NCI-H69 (cell line): ENCODE measurements at places on chromosomes 7 and 10.

DNA sequence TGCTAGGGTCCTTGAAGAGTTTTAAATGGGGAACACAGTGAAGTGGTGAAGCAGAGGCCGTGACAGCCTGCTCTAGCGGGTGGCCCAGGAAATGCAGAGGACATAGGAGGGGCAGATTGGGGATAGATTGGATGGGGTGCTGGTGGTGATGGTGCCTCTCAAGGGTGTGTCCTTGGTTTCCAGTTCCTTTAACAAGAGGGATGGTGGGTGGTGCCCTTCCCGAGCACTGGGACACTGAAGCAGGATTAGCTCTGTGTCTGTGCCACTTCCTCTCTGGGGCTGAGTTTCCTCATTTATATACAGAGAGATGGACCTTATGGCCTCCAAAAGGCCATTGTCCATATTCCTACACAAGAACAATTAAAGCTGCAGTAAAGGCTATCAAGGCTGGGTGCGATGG is 285.5 kb downstream of the TCF7L2 start:
- no peak for DNase-seq

DNA sequence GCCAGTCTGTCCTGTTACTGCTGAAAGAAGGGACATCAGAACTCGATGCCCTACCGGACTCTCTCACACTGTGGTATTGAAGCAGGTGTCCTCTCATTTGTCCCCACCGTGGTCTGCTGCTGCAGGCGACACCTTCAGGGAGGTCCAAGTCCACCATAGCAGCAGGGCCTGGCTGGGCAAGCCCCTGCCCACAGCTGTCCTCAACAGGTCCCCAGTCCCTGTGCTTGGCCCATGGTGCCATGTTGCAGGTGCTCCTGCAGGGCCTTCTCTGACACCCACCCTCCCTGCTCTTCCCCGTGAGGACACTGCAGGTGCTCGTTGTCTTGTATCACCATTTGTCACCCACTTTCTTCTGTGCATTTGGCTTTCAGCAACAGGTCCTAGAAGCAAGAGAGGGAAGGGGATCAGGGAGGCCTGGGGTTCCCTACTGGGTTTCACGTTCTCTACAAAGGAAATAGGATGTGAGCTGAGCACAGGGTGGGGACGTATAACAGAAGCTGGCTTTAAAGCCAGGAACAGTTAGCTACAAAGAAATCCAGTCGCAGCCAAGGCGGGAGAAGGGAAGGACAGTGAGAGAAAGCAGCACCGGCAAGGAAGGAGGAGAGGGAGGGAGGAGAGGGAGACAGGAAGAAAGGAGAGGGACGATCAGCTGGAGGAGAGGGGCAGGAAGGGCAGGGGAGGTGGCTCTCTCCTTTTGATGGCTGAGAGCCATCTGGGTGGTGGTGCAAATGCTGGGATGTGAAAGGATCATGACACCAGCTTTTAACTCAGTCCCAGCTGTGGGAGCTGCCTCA is 117.7 kb upstream of the FRMD4A start:
- peak; percentile 43 for DNase-seq

- peak; percentile 53 for DNase-seq
These were observed 745.1 kb upstream of the LRRTM3 start for GRCh38 chr10:66180581-66181318.

- no peak for DNase-seq
These were observed 18.9 kb upstream of the SEMA3D start for GRCh38 chr7:85205754-85206153.

DNA sequence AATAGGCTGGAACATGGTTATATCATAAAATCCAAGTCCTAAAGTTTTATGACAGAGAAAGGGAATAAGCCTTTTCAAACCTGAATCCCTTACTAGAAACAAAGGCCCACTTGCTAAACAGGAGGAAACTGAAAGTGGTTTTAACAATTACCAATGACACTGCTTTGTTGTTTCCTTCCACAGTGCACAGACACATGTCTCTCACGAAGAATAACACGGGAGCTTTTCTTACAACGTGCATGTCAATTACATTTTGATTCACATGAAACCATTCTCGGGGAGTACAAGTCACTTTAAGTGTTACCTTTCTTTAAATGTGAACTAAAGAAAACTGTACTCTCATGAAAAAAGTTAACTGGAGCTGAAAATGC is 1.4 kb downstream of the MRPS33 start:
- DNase-seq: no peak

DNA sequence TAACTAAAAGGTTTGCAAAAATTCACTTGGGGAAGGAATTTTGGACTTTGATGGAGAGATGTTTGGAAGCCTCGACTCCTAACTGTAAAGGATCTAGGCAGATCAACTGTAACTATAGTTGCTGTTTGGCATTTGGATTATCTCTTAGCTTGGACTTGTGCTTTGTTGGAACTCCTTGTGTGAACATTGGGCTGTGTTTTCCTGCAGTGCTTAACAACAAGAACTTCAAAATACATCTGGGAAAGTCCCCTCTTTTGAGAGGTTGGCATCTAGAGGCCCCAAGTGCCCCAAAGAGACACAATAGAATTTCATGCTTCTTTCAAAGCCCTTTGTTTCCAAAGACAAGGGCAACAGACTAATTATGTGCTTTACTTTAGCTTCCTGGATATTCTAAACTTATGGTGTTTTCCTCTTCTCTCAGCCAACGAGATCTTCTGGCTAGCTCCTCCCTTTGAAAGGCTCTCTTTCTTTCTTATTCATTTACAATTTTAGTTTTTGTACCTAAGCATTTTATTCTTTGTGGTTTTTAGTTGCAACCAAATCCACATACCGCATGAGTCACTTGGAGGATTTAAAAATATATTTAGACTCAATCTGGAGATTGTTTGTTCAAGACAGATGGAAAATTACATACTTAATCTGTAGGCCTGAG is 11.6 kb downstream of the ABCA13 start:
- DNase-seq: peak; percentile 51

GRCh38 chr7:110186334-110186733 is 904.6 kb upstream of the LRRN3 start:
- DNase-seq: no peak

GRCh38 chr10:33876584-33877400 is 542.3 kb upstream of the NRP1 start:
- DNase-seq: no peak

- DNase-seq: peak; percentile 98
These were observed 160.2 kb downstream of the CREB5 start for GRCh38 chr7:28572321-28573058.

- no peak for DNase-seq
These were observed 308.0 kb upstream of the TEX47 start for GRCh38 chr7:89103564-89103963.

GRCh38 chr7:151091431-151091830 is 5.2 kb downstream of the AGAP3 start:
- peak; percentile 15 for DNase-seq

DNA sequence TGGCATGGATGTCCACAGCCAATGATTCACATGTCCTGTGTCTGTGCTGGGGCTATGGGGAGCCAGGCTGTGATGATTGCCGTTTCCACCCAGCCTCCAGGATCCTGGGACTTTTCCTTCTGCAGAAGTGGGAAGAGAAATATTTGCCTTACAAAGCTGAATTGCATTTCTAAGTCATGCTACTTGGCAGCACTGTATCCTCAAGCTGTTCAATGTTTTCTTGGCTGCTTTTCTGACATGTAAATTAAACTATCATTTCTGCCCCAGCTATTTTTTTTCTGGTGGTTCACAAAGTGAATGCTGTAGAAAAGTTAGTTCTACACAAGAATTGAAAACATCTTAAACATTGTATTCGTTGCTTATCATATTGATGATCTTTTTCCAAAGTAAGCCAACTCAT is 51.9 kb upstream of the TCERG1L start:
- no peak for DNase-seq

GRCh38 chr7:111104710-111105109 is 13.8 kb downstream of the LRRN3 start:
- no peak for DNase-seq

DNA sequence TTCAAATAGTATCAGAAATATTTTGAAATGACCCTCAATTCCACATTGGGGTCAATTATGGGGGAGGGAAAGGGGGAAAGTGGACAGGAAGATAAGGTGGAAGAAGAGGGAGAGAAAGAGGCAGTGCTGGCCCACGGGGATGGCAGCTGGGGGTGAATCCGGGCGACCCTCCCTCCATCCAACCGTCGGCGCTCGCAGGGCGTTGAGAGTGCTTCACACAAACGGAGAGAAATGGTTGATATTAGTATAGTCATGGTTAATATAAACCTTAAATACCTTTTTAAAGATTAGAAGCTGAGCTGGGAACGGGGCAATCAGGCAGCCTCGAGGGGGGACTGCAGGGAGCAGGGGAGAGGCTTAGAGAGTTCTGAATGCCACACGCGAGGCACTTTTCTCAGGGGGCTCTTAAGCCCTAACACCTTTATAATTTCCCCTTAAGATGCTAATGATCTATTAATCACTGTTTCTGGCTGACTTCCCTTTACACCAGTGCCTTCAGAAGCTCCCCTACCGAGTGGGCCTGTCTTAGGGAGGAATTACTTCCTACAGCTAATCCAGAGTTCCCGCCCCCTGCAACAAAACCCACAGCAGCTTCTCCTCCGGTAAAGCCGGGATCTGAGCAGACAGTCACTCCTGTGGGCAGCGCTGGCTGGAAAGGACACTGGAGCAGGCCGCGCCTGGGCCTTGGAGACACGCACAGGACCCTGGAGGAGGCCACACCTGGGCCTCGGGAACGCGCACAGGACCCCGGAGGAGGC is 39.5 kb downstream of the PRKAG2 start:
- peak; percentile 19 for DNase-seq

DNA sequence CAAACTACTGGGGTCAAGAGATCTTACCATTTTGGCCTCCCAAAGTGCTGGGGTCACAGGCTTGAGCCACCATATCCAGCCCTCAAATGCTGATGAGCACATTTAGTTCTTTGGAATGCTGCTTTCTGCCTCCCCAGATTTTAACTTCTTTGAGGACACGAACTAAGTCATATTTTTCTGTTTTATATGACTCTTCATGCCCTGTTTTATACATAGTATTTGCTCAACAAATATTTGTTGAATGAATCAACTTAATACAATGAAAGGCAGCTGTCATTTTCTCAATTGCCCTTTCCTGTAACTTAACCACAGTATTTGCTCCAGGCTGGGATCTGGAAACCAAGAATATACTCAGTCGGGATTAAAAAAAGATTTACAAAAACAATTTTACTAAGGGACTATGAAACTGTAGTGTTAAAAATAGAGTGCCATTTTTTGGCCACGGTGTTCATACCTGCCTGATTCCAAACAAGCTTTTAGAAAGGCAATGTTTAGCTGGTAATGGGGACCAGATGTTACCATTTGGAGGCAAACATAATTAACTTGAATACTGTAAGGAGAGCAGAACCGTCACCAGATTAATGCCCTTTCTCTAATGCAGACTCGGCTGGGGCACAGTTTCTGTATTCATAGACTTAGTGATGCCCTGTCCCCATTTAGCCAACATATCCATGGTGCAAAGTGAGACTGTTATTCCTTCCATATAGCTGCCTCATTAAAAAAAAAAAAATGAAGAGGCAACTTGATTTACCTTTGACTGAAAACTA is 117.6 kb downstream of the NRP1 start:
- peak; percentile 88 for DNase-seq

GRCh38 chr7:133360201-133360600 is 107.3 kb downstream of the EXOC4 start:
- DNase-seq: no peak

GRCh38 chr10:13291821-13292773 is 7.8 kb downstream of the PHYH start:
- DNase-seq: no peak

- no peak for DNase-seq
These were observed 75.0 kb downstream of the APBB1IP start for GRCh38 chr10:26513101-26513500.

- no peak for DNase-seq
These were observed 29.7 kb upstream of the DNAJB6 start for GRCh38 chr7:157306846-157307838.

GRCh38 chr10:117345143-117345542 is 30.1 kb downstream of the PDZD8 start:
- DNase-seq: peak; percentile 75

DNA sequence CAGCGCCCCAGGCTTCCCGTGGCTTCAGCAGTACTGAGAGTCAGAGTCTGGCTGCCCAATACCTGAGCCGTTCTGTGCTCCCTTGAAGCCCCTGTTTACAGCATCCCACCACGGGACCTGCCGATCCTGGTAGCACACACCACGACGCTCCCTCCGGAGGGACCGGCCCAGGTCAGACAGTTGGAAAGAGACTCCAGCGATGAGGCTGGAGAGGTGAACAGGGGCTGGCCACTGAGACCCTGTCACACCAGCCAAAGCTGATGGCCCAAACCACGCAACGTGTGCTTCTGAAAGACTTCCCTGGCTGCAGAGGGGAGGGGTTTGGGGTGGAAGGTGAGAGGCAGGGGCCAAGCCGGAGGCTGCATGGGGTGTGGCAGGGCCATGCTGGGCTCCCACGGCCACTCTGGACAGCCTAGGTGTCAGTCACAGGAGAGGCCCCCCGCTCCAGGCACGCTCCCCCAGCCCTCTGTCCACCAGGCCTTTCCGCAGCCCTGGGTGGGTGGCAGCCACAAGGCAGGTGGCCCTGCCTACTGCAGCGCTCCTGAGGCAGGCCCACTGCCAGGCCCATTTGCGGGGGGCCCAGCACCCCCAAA is 140.2 kb upstream of the CHST15 start:
- no peak for DNase-seq

GRCh38 chr7:18570890-18571478 is 75.4 kb downstream of the HDAC9 start:
- peak; percentile 82 for DNase-seq

DNA sequence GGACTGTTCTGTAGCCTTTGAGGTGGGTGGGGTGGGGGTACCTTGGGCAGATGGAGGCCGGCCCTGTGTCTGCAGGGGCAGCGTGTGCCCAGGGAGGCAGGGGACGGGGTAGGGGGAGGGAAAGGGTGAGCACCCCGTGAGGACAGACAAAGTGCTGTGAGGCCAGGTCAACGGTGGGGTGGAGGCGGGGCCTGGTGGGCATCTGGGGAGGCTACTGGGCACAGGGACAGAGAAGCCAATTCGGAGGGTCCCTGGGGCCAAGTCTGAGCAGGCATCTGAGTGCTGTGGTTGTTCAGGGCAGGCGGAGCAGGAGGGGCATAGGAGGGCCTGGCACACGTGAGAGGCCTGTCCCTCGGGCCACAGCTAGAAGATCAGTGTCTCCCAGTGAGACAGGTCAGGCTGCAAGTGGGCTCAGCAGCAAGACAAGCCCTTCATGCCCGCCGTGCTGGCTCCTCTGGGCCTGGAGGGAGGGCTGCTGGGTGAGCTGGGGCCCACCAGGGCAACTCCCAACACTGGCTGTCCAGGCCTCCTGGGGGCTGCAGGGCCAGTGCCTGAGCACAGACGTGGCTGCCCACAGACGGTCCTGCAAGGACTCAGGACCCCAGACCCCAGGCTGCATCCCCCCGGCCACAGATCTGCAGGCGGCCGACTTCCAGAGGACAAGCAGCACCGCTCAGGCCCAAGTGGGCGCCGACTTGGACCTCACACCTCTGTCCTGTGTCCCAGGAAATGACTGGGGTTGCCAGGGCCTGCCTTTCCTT is 26.4 kb upstream of the KNDC1 start:
- DNase-seq: no peak

DNA sequence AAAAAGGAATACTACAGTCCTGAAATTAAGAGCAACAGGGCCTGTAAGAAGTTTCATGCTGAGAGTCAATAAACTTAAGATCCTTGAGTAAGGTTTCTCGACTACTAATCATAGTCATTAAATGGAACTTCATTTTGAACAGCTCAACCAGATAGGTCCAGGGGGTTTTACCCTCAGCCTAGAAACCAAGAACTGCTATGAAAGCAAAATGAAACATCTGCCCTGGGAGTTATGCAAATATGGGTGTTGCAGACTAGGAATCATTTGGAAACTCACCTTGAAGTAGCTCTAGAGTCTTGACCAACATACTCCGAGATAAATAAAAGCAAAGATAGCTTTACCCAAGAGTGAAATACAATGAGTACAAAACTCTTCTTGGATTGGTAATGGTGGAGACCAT is 128.0 kb downstream of the HGF start:
- DNase-seq: no peak

- DNase-seq: no peak
These were observed 381.2 kb upstream of the MGMT start for GRCh38 chr10:129085811-129086210.
